ENCODE measurements at places on chromosomes 1 and 21. TPM values are rescaled to one million over a fixed set of nuclear protein-coding genes. Genes with fewer than 3 reads are reported as not detected.

LEMD1 gene
- total RNA-seq: not detected

TM2D1 gene
- 19.0 TPM for total RNA-seq

ATP1A2 gene
- total RNA-seq: 0.07 TPM

SLC27A3 gene
- 1.6 TPM for total RNA-seq

A3GALT2 gene
- total RNA-seq: not detected

AGMAT gene
- 5.4 TPM for total RNA-seq

Measured in A549 treated with GW870086 at 1 μM for 4 hours (cell line).